ENCODE measurements at places on chromosomes 3 and 15. TPM values are rescaled to one million over a fixed set of nuclear protein-coding genes. Genes with fewer than 3 reads are reported as not detected.

- no peak for DNase-seq
Measured at GRCh38 chr3:172476347-172476746, 28.1 kb upstream of the GHSR start.

- DNase-seq: no peak
Measured at GRCh38 chr3:25381083-25381482, 47.0 kb upstream of the RARB start.

MYRIP gene
- polyA plus RNA-seq: 0.42 TPM

DNA sequence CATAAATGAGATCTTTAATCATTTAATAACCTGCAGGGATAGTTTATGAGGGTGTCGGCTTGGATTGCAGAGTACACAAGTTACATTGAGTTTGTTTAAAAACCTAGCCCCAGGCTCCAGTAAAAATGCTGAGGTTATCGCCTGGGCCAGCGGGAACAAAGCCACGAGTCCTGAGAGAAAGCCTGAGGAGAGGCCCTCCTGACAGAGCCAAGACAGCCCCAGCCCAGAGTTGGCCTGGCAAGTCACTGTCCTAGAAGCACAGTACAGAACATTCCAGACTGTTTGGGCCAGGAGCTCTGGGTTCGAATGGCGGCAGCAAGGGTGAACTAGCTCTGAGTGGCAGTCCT, 32.4 kb downstream of the SEC61A1 start:
- DNase-seq: no peak

- no peak for DNase-seq
Measured at GRCh38 chr15:49953421-49953820, 165.6 kb downstream of the ATP8B4 start.

DNA sequence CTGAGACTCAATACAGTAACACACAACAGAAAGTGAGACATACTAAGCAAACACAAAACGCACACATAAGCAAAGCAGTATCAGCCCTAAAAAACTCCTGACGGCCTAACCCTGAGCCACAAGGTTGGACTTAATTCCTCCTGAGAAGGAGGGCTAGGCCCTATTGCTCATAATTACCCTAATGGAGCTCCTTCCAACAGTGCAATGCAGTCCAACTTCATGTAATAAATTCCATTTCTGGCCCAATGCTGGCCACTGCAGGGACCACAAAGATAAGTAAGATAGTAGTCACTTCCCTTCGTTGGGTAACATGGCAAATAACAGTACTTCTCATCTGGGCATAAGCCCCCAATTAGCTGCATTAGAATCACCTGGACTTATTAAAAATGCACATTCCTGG, 4.2 kb downstream of the VPS39 start:
- no peak for DNase-seq

GRCh38 chr3:105933871-105934270, 65.1 kb upstream of the CBLB start:
- no peak for DNase-seq

MAPK6 gene
- polyA plus RNA-seq: 17.5 TPM

- DNase-seq: no peak
Measured at GRCh38 chr15:39188930-39189329, 391.9 kb upstream of the THBS1 start.

GRCh38 chr3:89452066-89452465, 344.6 kb downstream of the EPHA3 start:
- no peak for DNase-seq

C3orf52 gene
- 9.6 TPM for polyA plus RNA-seq

TPRG1 gene
- polyA plus RNA-seq: 0.42 TPM

DNA sequence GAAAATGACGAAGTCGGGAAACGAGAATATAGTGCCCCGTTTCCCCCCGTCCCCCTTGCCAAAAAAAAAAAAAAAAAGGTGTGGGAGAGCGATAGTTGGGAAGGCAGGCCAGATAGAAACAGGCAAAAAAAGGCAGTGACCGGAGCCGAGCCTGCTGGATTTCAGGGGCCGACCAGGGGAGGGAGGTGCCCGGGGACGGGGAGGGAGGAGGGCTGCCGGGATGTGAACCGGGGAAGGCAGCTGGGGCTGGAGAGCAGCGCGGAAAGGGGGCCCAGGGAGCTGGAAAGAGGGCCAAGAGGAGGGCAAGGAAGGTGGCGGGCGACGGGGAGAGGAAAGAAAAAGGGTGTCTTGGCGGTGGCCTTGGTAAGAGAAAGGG, 837 bp downstream of the LRRN1 start:
- no peak for DNase-seq

- no peak for DNase-seq
Measured at GRCh38 chr3:53583161-53583690, 88.8 kb downstream of the CACNA1D start.

SYNM gene
- 113 TPM for polyA plus RNA-seq

TBCCD1 gene
- 10.3 TPM for polyA plus RNA-seq

DNA sequence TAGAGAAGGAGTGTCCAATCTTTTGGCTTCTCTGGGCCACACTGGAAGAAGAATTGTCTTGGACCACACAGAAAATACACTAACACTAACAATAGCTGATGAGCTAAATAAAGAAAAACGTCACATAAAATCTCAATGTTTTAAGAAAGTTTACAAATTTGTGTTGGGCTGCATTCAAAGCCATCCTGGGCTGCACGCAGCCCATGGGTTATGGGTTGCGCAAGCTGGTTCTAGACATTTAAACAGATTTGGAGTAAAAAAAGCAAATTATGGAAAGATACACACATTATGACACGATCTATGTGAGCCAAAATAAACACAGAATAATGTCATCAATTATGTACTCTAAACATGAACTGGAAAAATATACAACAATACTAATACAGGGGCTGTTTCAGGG, 703.3 kb upstream of the LMCD1 start:
- no peak for DNase-seq

GRCh38 chr3:6654670-6655069, 206.2 kb upstream of the GRM7 start:
- DNase-seq: no peak

DNA sequence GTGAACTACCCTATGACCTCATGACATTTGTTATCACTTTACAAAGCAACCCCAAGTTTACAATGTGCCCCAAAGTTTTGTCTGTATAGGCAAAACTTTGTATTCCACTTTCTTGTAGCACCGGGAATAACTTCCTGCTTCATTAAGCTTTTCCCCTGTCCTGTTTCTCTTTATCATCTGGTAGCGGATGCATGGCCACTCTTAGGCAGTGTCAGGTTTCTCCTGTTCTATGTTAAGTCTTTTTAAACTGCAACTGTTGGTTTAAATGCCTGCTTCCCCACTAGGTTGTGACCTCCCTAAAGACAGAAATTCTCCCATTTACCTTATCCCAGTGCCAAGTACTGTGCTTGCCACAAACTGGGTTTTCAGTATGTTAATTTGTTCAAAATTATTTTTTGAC, 433.6 kb upstream of the DPH6 start:
- DNase-seq: no peak

GRCh38 chr15:75214293-75215096, 12.8 kb downstream of the C15orf39 start:
- no peak for DNase-seq

DNA sequence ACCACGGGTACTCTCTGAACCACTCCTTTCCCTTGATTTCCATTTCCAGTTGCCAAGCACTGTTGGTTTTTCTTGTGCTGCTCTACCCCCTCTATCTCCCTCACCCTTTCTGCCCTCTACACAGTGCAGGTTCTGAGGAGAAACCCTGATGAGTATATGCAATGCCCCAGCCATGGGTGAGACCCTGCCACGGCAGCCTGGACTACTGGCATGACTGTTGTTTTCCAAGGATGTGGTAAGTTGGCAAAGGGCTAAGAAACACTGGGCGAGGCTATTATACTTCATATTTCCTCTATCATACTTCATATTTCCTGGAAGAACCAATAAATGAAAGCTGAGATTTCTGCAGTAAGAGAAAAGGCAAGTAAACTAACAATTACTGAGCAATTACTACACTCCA, 27.9 kb downstream of the CHAC1 start:
- no peak for DNase-seq

DNA sequence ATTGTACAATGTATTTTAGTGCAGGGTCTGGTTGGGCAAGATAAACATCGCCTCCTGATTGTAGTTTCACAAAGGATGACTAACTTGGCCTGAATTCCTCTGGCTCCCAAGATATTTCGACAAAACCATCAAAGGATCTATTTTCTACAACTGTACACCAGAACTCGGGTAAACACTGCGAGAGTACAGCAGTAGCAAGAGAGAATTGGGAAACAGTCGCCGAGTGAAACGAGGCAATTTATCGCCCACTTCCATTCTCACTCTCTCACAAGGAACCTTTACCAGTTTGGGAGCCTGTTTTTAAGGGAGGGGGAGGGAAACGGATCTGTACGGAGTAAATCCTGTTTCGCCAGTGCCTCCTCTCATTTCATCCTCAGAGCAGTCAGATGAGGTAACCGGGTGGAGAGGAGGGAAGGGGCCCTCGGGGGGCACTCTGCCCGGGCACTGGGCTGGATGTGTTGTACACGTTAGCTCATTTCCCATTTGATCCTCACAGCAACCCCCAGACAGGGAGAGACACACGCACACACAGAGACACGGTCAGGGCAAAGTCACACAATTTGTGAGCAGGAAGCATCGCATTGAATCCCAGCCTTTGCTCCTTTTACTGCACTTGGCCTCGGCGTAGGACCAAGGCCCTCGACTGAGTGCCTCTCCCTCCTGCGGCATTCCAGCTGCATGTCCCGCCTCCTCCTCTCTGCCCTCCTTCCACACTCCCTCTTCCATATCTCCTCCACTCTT, 120.1 kb downstream of the LIPC start:
- no peak for DNase-seq

ARRDC4 gene
- 17.6 TPM for polyA plus RNA-seq

DNA sequence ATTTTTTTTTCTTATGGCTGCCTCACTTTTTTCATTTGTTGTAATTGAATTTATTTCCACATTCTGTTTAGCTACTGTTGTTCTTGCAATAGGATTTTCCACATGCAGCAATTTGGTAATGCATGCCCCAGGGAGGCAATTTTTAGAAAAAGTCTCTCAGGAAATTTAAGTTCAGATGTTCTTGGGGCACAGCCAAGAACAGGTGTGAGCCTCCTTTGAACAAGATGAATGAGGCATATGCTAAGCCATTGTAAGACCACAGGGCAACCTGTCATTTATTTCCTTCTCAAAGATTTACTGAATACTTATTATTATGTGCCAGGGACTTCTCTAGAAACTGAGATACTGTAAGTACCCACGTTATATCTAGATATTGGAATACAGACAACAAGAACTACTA, 549.5 kb downstream of the DIPK2A start:
- DNase-seq: no peak

SPESP1 gene
- 2.1 TPM for polyA plus RNA-seq

ENTPD3 gene
- 0.19 TPM for polyA plus RNA-seq

FSIP1 gene
- polyA plus RNA-seq: 0.28 TPM

DNA sequence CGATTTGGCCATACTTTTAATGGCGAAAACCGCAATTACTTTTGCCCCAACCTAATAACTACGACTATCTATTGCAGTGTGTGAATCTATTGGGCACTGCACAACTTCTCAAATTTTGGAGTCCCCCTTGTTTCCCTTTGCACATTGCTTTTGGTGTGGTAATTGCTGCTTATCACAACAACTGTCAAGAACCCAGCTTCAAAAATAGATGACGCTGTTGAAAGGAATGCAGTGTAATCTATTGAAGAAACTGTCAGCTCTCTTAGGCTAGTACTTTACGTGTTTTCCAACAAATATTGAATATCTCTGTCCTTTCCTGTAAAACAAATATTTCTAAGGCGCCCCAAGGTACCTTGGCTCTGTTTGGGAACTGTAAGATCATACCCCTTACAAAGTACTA, 222.8 kb upstream of the UBE2E2 start:
- no peak for DNase-seq

DNA sequence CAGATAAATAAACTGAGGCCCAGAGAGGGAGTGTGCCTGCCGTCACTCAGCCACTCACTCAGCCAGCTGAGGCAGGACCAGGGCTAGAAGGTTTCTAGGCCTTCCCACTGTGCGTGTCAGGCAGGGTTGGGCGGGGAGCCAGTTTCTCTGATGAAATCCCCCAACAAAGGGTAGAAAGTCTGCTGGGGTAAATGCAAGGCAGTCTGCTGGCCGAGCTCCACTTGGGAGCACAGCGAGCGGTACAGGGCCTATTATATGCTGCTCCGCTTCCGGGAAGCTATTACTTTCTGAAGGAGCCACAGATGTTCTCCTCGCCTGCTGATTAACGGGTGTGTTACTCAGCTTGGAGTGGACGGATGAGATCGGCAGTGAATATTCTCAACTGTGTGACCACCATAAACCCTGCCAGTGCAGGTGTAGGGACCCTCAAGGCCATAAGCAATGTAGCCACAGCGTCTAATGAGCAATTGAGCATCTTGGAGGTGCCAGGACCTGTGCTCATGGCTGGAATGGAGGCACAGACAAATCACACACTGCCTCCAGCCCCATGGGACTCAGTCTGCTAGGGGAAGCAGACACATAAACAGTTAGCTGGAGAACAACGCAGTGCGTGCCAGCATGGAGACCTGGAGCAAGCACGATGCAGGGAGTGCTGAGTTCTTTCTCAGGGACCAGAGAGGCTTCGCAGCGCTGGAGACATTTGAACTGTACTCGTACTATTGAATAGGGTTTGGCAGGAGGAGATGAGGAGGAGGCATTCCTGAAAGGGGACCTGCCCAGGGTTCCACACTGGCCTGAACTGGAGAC, 42.1 kb downstream of the CORO2B start:
- DNase-seq: peak; percentile 93

DNA sequence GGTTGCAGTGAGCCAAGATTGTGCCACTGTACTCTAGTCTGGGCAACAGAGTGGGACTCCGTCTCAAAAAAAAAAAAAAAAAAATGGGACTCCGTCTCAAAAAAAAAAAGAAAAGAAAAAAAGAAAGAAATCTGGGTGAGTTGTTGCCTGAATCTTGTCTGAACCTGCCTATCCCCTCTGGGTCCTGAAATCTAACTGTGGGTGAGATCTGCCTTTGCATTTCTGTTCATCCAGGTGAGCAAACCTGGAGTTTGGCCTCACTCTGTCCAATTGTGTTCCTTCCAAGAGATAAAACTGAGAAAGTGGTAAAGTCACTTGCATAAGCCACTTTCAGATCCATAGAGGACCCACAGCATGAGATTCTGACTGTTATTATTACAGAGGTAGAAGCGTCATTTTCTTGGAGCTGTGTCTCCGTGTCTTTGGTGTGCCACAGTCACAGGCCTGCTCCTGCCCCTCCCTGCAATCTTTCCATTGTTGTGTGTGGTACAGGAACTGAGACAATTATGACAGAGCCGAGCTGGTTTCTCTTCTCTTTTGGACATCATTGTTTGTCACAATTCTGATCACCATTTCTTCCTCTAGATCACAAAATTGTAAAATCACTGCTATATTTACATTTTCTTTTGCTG, 235.9 kb downstream of the LPP start:
- DNase-seq: peak; percentile 64

DNA sequence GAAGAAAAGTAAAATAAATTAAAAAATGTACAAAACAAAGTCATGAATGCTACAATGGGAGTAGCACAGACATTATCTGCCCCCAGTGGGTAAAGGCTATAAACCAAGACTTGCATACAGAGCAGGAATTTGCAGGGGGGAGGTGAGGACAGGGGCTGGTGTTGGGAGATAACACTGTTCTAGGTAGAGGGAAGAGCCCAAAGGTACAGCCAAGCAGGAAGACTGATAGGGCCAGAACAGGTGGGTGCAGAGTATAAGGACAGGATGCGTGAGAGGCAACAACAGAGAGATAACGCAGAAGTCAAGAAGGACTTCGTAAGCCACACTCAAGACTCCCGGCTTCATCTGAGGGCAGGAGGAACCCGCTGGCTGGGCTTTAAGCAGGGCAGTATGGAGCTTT, 146.5 kb downstream of the CTNNB1 start:
- no peak for DNase-seq
